Neural progenitor cell (in vitro differentiated cells): ENCODE measurements at places on chromosomes 4 and X. TPM values are rescaled to one million over a fixed set of nuclear protein-coding genes. Genes with fewer than 3 reads are reported as not detected.

Gene CNGA1
- total RNA-seq = 0.37 and 1.5 TPM in 2 replicates

DNA sequence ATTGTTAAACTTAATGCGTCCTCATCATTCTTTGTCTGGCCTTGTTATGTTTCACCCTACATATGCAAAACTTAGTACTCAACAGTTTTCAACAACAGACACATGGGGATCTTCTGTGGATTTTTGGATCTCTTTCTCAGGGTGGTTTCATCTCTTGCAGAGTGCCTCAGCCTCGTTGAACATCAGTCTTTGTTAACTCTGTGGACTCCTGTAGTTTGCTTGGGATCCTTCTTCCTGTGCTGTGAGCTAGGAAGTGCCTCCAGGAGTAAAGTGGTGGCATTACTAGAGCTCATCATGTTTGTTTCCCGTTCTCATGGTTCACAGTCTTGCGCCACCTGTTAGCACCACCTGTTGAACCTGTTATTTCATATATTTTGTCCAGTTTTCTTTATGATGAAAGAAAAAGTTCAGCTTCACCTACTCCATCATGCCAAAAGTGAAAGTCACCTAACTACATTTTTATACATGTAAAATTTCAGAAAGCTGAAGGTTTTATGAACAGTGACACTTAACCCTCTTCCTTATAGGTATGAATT is 27.5 kb upstream of the NDUFC1 start:
- DNase-seq = no peak

GRCh38 chrX:44765556-44765955 is 78.3 kb upstream of the DUSP21 start:
- DNase-seq = no peak

GRCh38 chr4:65014078-65014477 is 604.8 kb upstream of the TECRL start:
- DNase-seq = no peak

Gene SULT1B1
- total RNA-seq = not detected in 2 replicates

DNA sequence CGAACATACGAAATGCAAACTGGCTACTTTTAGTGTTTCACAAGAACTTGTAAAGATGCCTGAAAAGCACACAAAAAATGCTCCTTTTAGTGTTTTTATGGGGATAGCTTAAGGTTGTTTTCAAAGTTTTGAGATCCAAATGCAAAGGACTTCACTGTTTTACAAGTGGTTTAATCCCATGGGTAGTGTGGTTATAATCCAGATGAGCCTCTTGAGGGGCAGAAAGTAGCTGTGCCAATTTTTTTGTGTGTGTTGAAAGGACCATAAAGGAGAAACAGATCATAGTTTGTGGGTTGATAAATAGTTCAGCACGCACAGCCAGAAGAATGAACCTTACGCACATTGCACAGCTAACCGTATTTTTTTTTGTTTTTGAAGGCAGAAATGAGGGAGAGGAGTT is 126.9 kb upstream of the GIMD1 start:
- DNase-seq = no peak
